Stimulated activated CD4-positive, alpha-beta T cell treated with anti-CD3 and anti-CD28 coated beads, Interleukin-2, amount 100 ng/mL, for 24 hours (primary cell): ENCODE measurements at places on chromosomes 2 and 18.

- DNase-seq: no peak
Measured at GRCh38 chr2:233773854-233774253, 4.3 kb upstream of the MROH2A start.

- DNase-seq: no peak
Measured at GRCh38 chr18:2997846-2998564, 14.9 kb downstream of the LPIN2 start.

DNA sequence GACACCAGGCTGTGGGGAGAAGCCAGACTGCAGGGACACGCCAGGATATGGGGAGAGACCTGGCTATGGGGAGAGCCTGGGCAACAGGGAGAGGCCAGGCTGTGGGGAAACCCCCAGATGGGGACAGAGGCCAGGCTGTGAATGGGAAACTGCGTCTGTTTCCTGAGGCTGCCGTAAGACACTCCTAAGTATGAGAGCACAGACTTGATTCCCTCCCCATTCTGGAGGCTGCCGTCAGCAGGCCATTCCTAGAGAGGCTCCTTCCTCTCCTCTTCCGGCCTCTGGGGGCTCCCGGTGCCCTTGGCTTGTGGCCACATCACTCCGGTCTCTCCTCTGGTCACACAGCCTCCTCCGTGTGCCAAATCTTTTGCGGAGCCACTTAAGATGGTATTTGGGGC, 32.3 kb downstream of the ADI1 start:
- DNase-seq: no peak

GRCh38 chr2:17058772-17059402, 393.3 kb upstream of the CYRIA start:
- DNase-seq: no peak

GRCh38 chr2:16773080-16773713, 107.6 kb upstream of the CYRIA start:
- no peak for DNase-seq
